Stimulated activated effector memory CD8-positive, alpha-beta T cell treated with anti-CD3 and anti-CD28 coated beads, Interleukin-12 subunit alpha, Interleukin-12 subunit beta, amount 100 ng/mL, for 72 hours (primary cell): ENCODE measurements at places on chromosomes 12 and 14.

GRCh38 chr14:80959496-80959895 lies 4.1 kb downstream of the TSHR start:
- DNase-seq: peak; percentile 15

- DNase-seq: no peak
These were observed 65.9 kb upstream of the MED13L start for GRCh38 chr12:116343331-116343884.

GRCh38 chr14:96204151-96205058 lies at the start of gene BDKRB2:
Gene BDKRB2 (plus strand): TSS chr14:96204839. CDS start chr14:96237108, 32,269 bp downstream.
- no peak for DNase-seq

GRCh38 chr12:16389594-16389993 lies 42.1 kb downstream of the MGST1 start:
- DNase-seq: no peak

GRCh38 chr12:25903603-25904245 lies 54.8 kb upstream of the RASSF8 start:
- no peak for DNase-seq

GRCh38 chr14:63940387-63940786 lies 87.6 kb downstream of the SYNE2 start:
- DNase-seq: peak; percentile 38

DNA sequence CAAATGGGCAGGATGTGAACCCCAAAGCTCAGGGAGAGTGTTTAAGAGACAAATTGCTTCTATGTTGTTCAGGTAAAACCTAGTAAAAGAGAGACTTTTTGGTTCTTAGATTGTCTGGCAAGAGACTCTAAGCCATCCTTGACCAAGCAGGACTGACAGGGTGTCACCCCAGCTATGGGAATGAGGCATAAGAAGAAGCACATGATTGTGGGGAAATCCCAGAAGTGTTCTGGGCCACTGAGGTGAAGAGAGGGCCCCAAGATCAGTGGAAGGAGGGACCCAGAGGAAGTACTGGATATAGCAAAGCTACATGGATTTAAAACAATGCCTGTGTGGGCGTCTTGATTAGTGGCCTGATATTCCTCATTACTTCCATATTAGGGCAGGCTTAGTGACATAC lies 99.0 kb downstream of the SAMD4A start:
- no peak for DNase-seq

DNA sequence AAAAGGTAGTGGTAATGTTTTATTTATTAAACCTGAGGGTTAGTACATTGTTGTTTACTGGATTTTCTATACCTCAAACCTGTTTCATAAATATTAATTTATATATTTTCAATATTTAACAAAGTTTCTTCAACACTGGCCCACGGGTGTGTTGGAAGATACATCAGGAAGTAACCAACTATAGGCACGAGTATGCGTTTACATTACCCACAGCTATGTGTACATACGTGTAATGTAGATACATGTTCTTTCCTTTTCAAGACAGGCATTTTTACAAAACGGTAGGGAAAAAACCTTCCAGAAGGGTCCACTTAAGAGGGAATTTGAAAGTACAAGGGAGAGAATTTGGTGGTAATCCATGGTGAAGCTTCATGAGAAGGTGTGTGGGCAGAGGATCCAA lies 17.8 kb upstream of the KCNA1 start:
- no peak for DNase-seq

DNA sequence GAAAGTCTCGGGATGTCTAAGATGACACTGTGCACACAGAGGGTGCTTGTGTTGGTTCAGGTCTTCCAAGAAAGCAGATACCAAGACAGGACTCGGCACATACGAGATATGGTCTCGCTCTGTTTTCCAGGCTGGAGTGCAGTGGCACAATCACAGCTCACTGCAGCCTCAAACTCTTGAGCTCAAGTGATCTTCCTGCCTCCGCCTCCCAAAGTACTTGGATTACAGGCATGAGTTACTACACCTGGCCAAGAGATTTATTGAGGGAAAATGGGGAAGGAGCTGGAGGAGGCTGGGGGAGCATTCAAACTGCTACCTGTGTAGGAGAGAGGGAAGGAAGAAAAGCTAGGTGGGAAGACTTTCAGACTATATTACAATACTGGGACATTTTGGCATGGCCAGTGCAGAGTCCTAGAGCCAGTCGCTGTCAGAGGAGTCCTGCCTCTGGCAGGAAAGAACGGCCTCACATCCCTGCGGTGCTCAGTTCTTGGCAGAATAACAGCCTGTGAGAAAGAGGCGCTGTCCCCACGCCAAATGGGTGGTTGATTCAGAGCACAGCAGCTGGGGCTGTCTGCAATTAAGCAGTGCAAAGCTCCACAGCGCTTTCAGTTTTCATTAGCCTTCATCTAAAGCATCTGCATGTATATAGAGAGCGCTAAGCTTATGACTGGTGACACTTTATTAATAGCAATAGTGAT lies 18.3 kb downstream of the SLC17A8 start:
- no peak for DNase-seq

DNA sequence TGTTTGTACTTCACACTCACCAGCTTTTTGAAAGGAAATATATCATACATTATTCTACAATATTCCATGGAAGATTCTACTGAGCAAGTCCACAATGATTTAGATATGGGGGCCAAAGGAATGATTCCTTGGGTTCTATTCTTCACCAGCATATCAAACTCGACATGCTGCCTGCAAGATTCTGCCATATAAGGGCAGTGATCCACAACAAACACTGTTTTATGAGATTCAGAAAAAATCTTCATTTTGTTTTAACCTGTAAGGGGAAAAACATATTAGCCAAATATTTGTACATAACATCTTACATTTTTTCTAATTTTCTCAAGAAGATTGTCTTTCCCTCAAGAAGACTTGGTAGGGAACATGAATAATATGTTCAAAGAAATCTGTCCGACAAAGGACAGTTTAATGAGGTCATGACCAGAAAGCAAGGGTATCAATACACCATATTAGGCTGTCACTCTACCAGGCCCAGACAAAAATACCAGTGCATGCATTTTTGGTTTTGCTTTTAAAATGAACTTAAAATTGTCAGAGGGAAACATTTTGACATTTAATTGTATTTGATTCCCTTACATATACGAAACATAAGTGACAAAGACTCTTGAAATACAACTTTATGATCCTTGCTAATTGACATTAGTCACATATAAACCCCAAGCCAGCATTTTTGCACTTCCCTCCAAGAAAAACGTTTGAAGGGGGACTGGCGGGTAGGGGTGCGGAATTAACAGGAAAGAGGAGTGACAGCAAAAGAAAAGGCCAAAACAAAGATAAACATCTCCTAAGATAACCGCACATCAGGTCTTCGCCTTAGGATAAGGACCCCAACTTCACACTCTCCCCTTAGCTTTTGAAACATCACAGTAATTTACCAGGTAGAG lies 980 bp downstream of the INTS13 start:
- DNase-seq: no peak

GRCh38 chr14:101634202-101634849 lies 73.0 kb downstream of the DIO3 start:
- DNase-seq: no peak

DNA sequence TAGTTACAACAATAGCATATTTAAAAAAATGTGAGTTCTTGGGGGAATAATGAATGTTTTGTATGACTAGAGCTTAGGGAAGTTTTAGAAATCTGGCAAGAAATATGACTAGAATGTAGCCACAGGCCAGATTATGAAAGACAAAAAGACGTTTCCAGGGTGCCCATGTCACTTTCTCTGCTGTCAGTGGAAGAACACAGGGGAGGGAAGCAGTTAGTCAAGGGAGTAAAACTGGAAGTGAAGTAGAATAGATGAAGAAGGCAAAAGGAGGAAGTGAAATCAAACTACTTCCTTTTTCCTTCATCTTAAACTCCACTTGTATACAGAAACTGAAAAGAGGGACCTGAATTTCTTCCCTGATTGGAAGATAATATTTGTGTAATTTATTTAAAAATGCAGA lies 81.2 kb upstream of the ATP2B1 start:
- no peak for DNase-seq

DNA sequence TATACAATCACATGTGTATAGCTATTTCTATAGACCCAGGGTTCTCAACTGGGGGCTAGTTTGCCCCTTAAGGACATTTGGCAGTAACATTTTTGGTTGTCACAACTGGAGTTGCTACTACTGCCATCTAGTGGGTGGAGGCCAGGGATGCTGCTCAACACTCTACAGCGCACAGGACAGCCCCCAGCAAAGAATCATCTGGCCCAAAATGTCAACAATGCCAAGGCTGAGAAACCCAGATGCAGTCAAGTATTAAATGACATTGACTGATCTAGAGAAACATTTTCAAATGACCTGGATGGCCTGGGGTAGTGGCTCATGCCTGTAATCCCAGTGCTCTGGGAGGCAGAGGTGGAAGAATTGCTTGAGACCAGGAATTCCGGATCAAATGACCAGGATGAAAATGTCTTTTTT lies 5.8 kb downstream of the WSB2 start:
- DNase-seq: peak; percentile 52

GRCh38 chr12:111367661-111368221 lies 1.2 kb downstream of the PHETA1 start:
- no peak for DNase-seq

- no peak for DNase-seq
These were observed 62.6 kb upstream of the IGF1 start for GRCh38 chr12:102542816-102543440.

- DNase-seq: no peak
These were observed 534.3 kb downstream of the VRK1 start for GRCh38 chr14:97331526-97331925.

- no peak for DNase-seq
These were observed 63.1 kb downstream of the RERG start for GRCh38 chr12:15158083-15158482.

DNA sequence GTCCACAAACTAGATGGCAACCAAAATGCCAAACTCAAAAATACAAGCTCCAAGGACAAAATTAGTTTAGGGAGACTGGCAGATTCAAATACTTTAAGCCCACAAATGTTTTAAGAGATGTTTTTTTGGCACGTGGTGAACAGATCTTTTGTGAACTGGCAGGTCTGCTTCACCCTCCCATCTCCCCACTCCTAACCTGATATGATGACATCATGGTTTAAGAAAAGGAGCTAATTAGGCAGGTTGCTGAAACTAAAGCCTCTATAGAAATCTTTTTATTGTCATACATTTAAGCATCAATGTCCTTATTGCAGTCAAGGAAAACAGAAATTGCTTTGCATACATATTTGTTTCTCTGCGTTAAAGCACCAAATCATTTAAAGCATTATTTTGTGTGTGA lies 5.8 kb downstream of the LRIG3 start:
- no peak for DNase-seq

- no peak for DNase-seq
These were observed 36.6 kb downstream of the PARP11 start for GRCh38 chr12:3836641-3837040.

- DNase-seq: no peak
These were observed 680 bp downstream of the NECAP1 start for GRCh38 chr12:8082808-8083100.

DNA sequence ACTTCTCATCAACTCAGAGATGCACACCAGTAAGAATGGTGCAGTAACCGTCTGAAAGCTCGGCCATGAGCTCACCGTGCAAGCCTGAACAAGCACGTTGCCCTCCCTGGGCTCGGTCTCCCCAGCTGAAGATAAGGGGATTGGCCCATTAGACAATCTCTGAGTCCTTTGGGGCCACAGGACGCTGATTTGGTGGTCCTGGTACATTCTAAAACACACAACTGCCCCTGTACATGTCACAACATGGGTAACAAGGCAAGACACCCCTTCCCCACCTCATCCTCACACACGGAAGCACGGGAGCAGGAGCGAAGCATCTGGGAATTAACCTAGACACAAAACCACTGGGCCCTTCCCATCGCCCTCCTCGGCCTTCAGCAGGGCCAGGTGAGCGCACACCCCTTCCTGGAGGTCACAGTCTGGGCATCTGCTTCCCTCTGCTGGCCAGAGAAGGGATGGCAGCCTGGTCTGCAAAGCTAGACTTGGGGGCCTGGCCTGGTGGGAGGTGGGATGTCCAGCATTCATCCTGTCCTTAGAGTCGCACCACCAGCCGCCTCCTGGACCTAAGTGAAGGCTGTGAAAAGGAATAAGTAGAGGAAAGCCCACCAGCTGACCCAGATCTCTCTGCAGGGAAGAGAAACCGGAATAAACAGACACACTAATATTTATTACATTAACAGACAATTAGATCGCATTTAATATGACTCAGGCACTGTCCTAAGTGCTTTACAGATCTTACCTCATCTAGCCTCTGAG lies 18.9 kb upstream of the SMUG1 start:
- DNase-seq: peak; percentile 85

- DNase-seq: no peak
These were observed 899 bp upstream of the COL2A1 start for GRCh38 chr12:48005001-48005749.

- DNase-seq: no peak
These were observed 110.0 kb downstream of the KIF26A start for GRCh38 chr14:104248203-104249055.

- no peak for DNase-seq
These were observed 345.9 kb downstream of the BCL11B start for GRCh38 chr14:98926146-98926545.

- no peak for DNase-seq
These were observed 23.9 kb downstream of the MDM2 start for GRCh38 chr12:68831751-68832503.

DNA sequence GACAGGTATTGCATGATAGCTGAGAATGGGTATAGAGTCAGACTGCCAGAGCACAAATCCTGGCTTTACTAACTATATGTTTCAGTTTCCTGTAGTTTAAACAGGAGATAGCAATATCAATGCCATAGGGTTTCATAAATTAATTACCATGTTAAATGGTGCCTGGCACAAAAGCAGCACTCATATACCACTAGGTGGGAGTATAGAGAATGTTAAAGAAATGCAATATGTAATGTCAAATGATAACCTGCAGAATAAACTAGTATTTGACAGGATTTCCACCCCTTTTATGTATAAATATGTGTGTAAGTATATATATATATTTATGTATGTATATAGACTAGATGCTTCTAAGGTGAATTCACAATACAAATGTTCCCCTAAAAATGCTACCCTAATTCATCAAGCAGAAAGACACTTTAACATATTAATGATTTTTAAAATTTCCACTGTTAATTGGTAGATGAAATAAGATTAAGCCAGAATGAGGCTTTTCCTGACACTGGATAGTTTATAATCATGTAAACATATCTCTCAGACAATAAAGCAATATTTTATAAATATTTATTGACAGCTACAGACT lies 8.6 kb downstream of the WDR89 start:
- DNase-seq: no peak

DNA sequence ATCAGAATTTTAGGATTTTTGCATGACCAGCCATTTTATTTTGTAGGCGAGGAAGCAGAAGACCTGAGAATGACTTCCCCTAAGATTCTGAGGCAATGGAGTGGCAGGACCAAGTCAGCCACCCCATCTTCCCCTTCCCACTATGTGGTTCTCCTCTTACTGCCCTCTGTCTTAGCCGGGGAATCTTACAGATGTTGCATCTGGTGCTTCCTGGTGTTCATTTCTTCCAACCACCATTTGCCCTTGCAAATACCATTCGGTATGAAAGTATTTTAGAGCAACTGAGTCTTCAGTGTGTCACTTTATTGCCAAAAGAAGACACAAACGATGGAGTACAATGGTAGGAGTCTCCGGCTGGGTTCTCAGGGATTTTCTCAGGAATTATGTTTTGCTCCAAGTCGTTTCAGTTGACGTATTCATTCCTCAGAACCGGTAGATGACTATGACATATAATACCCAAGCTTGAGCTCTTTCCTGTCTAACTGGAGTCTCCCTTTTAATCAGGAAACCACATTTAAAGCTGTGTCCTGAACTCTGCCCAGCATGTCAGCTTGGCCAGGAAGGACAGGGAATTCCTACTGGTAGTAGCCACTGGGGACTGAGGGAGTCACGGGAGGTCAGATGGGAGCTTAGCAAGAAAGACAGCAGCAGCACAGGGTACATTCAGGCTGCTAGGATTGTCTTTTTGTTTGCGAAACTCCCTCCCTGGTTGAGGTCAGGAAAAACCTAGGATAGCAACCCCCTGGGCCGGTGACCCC lies 87.0 kb downstream of the SAMD4A start:
- DNase-seq: no peak
